ENCODE measurements at places on chromosomes 6 and 20.

- no peak for DNase-seq
Measured at GRCh38 chr6:18016698-18017097, 29.3 kb upstream of the KIF13A start.

DNA sequence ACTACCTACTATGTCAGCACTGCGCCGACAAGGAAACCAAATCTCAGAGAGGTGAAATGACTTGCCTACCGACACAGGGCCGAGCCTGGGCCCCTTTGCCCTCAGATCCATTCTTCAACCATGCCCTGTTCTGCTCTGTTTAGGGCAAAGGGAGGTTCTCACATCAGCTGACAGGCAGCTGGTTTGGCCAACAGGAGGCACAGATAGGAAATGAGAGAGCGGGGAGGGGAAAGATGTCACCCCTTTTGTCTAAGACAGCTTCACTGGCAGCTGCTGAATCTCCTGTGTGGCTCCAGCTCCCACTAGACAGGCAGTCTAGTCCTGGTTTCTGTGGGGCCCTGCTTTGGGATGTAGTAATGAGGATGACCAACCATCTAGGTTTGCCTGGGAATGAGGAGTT is 158.7 kb downstream of the TMEM200A start:
- no peak for DNase-seq

GRCh38 chr6:100453701-100454521 is 10.8 kb downstream of the SIM1 start:
- DNase-seq, result no peak

GRCh38 chr20:33434434-33434833 is 9.1 kb downstream of the SNTA1 start:
- no peak for DNase-seq

DNA sequence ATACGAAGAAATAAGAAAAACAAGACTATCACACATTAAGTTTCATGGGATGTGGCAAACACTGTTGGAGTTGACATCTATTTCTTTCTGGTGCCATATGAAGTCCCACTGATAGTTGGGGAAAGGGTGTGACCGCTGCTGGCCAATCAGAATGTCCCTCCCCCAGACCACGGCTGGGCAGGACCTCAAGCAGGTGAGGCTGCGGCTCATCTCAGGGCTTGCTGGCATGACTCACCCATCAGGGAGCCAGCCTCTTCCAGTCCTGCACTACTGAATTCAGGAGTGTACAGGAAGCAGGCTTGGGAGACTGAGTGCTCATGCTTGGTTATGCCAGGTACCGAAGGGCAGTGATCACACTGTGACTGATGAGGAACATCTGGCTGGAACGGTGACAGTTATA is 18.9 kb downstream of the PREP start:
- no peak for DNase-seq

DNA sequence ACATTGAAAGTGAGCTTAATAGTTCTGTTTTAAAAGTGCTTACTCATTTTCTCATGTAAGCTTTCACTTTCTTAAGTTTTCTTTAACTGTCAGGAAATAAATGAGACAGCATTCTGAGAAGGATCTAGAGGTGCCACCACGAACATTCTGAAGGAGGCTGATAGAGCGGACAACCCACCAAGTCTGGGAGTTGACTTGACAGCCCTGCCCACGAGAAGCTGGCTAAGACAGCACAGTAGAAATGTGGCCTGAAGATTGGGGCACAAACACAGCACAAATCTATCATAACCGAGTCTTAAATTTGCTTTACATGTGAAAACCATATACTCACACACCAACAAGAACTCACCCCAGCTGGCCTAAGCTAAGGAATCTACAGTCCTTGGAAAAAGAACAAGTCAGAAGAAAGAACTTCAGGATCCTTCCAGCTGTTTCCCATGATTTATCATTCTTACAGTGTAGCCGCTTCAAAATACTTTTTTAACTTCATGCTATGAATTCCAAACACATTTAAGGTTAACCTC is 144.2 kb upstream of the TNFAIP3 start:
- DNase-seq, result no peak

GRCh38 chr6:94372229-94372628 is 952.9 kb upstream of the EPHA7 start:
- no peak for DNase-seq

- no peak for DNase-seq
Measured at GRCh38 chr6:113351173-113351834, 505.8 kb upstream of the MARCKS start.

- DNase-seq, result no peak
Measured at GRCh38 chr6:103177791-103178190, 1681.9 kb downstream of the HACE1 start.

DNA sequence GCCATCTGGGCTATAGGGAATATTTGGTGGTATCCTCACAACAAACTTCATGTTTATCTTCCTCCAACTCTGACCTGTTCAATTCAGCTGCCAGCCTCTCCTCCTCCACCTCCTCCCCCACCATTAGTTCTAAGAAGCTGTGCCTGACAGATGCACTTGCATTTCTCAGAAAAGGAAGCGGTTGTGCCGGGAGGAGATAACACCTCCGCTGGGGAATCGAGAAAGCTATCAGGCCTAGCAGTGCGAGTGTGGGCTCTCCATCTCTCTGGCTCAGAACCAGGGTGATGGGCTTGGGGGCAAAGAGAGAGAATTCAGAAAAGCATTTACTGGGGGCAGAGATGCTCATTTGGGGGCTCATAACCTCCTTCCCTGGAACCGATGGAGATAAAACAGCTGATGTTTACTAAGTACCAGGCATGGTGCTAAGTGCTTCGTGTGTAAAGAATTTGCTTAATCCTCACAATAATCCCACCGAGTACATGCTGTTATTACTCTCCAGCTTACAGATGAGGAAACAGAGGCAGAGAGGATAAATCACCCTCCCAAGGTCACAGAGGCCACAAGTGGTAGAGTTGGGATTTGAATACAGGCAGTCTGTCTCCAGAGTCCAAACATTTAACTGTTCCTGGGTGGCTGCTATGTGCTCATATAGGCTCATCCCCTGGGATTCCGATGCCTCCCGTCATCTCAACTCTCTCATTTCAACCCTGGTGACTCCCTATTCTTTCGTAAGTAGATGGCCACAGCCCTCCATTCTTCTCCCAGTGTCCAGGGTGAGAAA is 38.3 kb downstream of the COX4I2 start:
- no peak for DNase-seq

GRCh38 chr6:105308840-105309239 is 94.0 kb downstream of the PREP start:
- DNase-seq, result no peak

- no peak for DNase-seq
Measured at GRCh38 chr6:33029328-33030184, 20.2 kb upstream of the HLA-DOA start.

DNA sequence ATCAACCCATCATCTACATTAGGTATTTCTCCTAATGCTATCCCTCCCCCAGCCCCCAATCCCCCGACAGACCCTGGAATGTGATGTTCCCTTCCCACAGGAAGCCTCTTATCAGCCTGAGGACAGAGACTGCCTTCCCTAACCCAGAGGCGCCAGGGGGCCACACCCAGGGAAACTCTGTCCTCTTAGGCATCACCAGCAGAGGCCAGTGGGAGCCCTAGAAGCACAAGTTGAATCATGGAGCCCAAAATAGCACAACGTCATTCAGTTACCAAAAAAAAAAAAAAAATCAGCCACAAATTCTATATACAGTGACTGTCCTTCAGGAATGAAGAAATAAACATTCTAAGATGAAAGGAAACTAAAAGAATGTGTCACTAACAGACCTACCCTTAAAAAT is 625.7 kb downstream of the TFAP2A start:
- no peak for DNase-seq

GRCh38 chr6:92648364-92649086 is 770.8 kb downstream of the EPHA7 start:
- no peak for DNase-seq

DNA sequence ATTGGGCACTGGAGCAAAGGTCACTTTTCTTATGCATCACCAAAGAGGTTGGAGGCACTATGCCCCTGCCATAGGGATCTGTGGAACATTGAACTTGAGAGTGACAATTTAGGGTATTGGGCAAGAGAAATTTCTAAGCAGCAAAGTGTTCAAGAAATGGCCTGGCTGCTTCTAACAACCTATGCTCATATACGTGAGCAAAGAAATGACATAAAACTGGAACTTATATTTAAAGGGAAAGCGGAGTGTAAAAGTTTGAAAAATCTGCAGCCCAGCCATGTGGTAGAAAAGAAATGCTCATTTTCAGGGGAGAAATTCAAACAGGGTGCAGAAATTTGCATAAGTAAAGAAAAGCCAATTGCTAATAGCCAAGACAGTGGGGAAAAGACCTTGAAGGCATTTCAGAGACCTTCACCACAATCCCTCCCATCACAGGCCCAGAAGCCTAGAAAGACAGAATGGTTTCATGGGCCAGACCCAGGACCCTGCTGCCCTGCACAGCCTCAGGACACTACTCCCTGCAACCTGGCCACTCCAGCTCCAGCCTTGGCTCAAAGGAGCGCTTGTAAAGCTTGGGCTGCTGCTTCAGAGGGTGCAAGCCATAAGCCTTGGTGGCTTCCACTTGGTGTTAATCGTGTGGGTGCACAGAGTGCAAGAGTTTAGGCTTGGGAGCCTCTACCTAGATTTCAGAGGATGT is 24.4 kb downstream of the NCR2 start:
- no peak for DNase-seq

DNA sequence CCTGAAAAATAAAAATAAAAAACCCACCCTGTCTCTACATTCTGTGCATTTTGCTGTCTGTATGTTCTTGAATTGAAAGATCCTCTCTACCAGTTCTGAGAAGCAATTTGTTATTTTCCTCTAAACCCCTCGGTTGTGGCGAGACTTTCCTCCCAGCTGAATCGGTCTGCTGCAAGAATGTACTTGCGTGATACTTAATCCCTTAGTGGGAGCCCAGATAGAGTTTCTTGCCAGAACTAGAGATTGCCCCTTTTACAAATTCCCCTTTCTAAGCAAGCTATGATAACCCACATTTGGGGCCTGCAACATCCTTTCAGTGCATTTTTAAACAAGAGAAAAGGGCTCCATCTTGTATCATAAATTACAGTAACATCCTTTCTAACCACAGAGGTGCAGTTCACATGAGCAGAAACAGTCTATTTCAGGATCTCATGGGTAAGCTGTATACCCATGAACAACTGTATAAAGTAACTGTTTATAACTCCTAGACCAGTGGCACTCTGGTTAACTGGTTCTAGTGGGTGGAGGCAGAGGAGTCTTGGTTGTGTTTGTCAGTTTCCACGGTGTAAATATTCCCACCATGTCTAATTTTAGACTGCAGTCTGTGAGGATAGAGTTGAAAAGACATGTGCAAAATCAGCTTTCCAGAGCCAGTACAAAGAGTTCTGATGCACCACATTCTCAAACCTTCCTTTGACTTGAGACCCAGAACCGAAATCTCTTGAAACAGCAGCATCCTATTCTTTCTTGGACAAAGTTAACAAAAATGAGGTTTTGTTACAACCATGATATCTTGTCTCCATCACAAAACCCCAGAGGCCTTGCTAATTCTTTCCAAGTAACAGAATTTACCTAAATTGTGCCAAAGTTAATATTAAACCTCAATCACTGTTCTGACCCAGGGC is 113.1 kb upstream of the ZNF217 start:
- DNase-seq, result peak; percentile 32

DNA sequence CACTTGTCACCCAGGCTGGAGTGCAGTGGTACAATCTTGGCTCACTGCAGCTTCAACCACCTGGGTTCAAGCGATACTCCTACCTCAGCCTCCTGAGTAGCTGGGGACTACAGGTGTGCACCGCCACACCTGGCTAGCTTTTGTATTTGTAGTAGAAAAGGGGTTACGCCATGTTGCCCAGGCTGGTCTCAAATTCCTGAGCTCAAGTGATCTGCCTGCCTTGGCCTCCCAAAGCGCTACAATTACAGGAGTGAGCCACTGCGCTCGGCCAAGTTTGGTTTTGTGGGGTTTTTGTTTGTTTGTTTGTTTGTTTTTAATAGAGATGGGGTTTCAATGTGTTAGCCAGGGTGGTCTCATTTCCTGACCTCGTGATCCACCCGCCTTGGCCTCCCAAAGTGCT is 12.3 kb downstream of the LOC128125822 start:
- DNase-seq, result no peak

DNA sequence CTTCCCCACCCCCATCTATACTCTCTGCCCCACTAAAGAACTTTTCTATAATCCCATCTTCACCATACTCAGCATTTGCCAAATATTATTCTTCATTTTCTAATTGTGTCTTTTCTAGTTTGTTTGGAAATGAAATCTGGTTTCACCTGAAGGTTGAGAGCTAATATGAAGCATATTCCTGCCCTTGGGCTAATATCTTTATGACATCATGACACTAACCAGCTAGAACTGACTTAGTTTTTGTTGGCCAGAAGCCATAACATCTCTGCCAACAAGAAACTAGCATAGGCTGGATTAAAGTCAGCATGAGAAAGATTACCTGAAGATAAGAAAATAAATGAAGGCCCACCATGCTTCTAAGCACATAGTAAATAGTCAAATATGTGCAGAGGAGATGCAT is 16.7 kb downstream of the UNC5CL start:
- no peak for DNase-seq

- no peak for DNase-seq
Measured at GRCh38 chr6:71239694-71240093, 48.9 kb upstream of the OGFRL1 start.

DNA sequence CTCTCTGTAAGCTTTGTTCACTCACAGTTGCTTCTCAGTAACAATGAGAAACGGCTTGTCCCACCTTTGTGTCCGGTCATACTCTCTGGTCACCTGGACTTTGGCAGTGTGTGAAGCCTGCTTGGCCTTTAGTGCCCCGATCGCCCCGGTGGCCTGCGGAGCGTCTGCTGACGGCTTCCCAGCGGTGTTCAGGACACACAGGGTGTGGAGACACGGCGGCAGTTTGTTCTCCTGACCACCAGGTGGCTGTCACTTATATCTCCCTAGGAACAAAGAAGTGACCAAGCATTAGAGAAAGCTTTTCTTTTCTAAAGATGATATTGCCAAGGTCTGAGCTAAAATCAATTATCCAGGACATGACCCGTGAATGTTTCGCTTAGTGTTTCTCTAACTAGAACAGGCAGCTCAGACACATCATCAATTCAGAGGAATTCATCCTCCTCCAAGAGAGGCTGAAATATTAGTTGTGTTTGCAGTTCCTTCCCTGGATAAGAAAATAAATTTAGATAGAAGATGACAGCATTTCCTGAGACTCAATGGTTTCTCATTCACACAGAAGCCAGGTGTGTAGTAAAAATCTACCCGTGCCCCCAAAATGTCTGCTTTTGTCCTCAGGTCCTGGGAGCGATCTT is 167.4 kb upstream of the THBS2 start:
- DNase-seq, result no peak

DNA sequence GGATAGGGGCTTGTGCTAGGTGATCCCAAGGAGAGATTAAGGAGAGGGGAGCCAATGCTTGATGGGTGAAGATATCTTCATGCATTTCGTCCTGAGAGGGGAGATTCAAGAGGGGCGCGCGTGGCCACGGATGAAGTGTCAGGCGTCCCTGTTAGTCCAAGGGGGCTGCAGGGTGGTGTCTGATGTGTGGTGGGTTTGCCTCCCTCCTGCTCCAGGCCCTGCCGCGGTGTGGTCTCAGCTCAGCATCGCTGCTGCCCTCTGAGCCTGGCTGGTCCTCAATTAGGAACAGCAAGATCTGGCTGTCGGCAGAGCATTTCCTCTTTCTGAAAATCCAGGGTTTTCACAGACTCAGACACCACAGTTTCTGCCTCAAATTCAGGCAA is 318.0 kb downstream of the THBS2 start:
- no peak for DNase-seq

GRCh38 chr6:41940759-41941279 is 789 bp downstream of the CCND3 start:
- DNase-seq, result no peak
